Stimulated activated CD8-positive, alpha-beta memory T cell treated with anti-CD3 and anti-CD28 coated beads, Interleukin-4, amount 100 ng/mL, for 1 hour (primary cell): ENCODE measurements at places on chromosomes 2 and 18.

- no peak for DNase-seq
Measured at GRCh38 chr2:44170311-44170717, 1.6 kb downstream of the PPM1B start.

GRCh38 chr2:187158452-187158851 is 289.6 kb downstream of the CALCRL start:
- DNase-seq = no peak

GRCh38 chr2:81077396-81077795 is 772.8 kb upstream of the LRRTM1 start:
- no peak for DNase-seq

DNA sequence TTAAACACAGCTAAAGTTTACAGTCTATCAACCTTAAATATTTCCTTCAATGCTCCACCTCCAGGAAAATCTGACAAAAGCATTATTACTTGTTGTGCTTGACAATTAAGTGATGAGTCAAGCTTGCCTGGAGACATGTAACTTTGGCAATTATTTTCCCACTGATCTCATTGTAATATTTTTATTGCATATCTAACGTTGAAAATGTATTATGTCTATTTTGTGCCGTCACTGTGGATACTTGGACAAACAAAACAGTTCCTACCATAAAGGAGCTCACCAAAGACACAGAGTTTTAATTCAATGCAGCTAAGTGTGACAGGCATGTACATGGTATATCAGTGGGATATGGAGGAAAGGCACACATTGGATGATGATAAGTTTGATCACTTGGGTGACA is 24.7 kb downstream of the RNF103 start:
- DNase-seq = no peak

DNA sequence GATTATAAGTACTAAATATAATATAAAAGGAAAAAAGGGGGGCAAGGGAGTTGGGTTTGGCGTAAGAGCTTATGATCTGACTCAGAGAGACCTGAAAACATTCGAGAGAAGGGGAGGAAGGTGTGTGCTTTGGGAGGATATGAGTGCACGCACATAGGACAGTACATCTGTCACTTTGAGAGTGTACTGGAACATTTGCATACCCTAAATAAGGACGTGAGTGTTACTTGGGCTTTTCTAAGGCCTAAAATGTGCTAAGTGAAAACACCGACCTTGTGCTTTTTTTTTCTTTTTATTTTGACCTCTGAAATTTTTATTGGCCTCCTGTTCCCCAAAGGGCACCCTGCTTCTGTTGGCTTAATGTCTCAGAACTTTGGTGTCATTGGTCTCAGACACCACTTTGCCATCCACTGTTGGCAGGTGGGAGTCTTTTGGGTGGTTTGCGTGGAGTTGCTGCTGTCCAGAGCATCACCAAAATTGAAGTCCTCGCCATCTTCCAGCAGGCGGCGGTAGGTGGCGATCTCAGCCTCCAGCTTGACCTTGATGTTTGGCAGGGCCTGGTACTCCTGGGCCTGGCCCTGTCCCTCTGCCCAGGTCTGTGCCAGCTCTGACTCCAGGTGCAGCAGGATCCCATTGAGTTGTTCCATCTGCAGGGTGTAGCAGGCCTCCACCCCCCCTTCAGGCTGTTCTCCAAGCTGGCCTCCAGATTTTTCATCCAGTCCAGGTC is 57.7 kb downstream of the CD28 start:
- no peak for DNase-seq

- no peak for DNase-seq
Measured at GRCh38 chr2:177888581-177888980, 184.0 kb downstream of the PDE11A start.
